Natural killer cell (primary cell): ENCODE measurements at places on chromosomes 2 and 18.
A peak's percentile ranks its signal among the peaks of the same experiment; 100 is the strongest.

GRCh38 chr2:97688062-97688827 is 18.7 kb downstream of the C2orf92 start:
- DNase-seq = no peak

DNA sequence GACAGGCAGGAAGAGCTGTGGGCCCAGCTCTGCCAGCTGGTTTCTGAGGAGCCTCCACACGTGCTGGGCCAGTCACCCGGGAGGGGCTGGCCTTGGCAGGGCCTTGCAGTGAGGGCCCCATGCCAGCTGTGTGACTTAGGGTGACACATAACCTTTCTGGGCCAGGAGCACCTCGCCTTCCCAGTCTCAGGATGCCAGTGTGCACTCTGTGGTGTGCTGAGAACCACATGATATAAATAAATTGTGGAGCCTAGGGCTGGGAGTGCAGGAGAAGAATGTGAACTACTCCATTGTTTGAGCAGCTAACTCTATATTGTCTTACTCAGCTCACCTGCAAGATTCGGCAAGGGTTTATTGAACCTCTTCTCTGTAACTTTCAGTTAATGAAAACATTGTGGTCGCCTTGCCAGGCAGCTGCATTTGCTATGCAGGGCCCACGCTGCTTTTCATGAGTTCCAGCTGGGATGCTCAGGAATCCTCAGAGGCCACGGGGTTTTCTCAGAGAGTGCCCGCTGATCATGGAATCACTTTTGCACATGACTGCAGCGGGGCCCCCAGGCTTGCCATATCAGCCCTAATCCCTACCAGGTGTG is 222.3 kb downstream of the SH3RF3 start:
- peak; percentile 19 for DNase-seq

GRCh38 chr2:236795169-236795860 is 225.7 kb downstream of the ACKR3 start:
- no peak for DNase-seq

DNA sequence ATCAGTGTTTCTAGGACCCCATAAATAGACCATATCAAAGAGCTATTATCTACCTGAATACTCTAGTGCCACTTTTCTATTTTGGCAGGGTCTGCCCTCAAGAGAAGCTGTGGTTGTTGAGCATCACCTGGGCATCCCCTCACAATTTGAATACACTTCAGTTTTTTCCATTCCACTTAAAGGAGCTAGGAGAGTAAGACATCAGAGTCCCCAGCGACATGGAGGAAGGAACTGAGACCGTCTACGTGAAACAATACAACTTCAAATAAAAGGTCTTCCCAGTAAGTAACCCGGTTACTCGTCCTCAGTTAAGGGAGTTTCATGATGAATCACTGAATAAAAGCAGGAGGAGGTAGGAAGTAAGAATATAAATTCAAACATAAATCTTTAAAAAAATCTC is 206.7 kb downstream of the AFF3 start:
- DNase-seq = no peak

DNA sequence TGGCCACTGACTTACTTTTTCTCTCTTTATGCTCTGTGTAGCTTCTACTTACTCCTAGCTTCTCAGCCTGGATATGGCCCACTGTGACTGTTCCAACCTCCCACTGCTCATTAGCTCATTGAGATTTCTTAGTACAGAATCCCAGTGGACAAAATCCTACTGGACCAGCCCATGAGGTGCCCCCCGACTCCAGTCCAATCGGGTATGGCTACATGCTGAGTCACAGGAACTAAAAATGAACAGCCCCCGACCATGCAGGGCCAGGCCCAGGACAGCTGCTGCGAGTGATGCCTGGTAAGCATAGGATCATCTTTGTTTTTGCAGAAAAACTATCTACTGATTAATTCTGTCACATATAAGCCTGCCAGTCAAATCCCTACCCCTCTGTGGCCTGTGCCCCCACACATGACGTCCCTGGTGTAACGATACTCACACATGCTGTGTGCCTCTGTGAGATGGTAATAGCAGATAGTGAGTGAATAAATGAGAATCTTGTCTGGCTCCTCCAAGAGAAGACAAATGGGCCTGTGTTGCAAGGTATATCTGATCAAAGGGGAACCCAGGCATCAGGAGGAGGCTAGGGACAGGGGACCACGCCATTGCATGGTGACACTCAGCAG is 85.9 kb upstream of the KLF7 start:
- DNase-seq = no peak

GRCh38 chr2:237935740-237936452 is 30.9 kb upstream of the UBE2F start:
- no peak for DNase-seq

DNA sequence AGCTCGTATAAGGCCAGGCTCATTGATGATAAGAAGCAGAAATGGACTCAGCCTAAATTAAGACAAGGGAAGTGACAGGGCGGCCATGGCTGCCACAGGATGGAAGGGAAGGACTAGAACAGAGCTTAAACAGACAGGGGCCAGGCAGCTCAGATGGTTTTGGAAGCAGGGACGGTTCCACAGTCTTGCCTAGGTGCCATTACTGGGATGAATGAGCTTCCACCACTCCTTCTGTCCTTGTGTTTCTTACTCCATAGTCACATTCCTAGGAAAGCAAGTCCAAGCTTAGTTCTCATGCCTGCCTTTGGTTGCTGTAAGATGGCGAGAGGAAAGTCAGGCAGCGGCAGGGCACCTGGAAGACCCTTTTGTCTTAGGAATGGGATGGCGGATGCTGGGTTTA is 11.9 kb downstream of the GNLY start:
- DNase-seq = no peak

- no peak for DNase-seq
Measured at GRCh38 chr2:62076980-62077638, 118.8 kb upstream of the B3GNT2 start.
